Stimulated activated CD4-positive, alpha-beta T cell treated with anti-CD3 and anti-CD28 coated beads, Interleukin-1b, Interleukin-23, amount 100 ng/mL, for 1 hour (primary cell): ENCODE measurements at places on chromosomes 11 and 22.

- no peak for DNase-seq
These were observed 105.0 kb upstream of the SESN3 start for GRCh38 chr11:95335989-95336388.

- DNase-seq, result no peak
These were observed 2.0 kb downstream of the CFL1 start for GRCh38 chr11:65855927-65856363.

DNA sequence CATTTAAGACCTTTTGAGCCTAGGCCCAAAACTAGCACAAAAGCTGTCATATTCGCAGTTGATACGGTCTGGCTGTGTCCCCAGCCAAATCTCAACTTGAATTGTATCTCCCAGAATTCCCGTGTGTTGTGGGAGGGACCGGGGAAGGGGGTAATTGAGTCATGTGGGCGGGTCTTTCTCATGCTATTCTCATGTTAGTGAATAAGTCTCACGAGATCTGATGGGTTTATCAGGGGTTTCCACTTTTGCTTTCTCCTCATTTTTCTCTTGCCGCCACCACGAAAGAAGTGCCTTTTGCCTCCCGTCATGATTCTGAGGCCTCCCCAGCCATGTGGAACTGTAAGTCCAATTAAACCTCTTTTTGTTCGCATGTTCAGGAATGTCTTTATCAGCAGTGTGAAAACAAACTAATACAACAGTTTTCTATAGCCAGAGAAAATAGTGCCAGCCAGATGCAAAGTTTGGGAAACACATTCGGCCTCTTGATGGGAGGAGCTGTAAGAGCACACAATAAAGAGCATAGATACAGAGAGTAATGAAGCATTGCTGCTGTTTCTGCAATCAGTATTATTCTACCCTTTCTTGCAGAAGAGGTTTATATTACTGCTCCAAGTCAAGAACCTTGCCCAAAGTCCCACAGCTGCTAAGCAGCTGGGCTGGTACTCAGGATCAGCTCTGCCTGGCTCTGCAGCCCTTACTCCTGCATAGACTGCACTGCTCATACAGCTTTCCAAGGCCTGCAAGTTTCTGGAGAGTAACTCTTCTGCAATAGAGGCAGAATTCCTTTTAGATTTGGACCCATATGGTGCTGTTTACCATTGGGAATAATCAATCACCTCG lies 2.0 kb upstream of the ZNF195 start:
- no peak for DNase-seq

GRCh38 chr11:14288189-14288935 lies 70.6 kb downstream of the RRAS2 start:
- no peak for DNase-seq

- no peak for DNase-seq
These were observed 2.5 kb upstream of the CD81 start for GRCh38 chr11:2374456-2375201.

- no peak for DNase-seq
These were observed 360.5 kb downstream of the BUD13 start for GRCh38 chr11:116412118-116412889.

DNA sequence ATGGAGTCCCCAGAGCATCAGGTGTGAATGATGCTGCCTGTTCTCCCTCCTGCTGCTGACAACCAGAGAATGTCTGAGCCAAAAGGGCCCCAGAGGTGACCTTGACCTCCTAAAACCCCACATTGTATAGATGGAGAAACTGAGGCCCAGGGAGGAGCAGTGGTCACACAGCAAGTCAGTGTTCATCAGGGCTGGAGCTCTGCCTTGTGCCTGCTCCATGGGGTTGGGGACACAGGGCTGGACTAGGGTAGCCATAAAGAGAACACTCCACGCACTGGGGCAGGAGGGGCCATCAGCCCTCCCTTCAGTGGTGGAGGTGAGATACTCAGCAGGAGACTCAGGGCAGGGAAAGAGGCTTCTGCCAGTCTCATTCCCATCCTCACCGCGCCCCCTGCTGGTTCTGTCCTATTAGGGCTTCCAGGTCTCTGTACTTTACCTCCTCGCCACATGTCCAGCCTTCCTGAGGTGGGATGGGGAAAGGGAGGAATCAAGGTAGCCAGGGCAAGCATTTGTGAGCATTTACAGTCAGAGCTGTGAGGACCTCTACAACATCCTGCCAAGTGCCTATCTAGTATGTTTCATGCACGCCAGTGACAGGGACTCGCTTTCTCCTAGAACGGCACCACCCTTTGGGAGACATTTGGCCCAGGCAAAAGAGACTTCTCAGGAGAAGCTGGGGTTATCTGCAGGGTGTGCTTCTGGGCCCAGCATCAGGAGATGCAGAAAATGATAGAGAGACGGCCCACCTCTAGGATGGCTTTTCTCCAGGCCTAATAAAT lies 43.2 kb downstream of the NEU3 start:
- DNase-seq, result peak; percentile 14

- DNase-seq, result no peak
These were observed 1036.0 kb upstream of the CCDC90B start for GRCh38 chr11:84322211-84322610.

DNA sequence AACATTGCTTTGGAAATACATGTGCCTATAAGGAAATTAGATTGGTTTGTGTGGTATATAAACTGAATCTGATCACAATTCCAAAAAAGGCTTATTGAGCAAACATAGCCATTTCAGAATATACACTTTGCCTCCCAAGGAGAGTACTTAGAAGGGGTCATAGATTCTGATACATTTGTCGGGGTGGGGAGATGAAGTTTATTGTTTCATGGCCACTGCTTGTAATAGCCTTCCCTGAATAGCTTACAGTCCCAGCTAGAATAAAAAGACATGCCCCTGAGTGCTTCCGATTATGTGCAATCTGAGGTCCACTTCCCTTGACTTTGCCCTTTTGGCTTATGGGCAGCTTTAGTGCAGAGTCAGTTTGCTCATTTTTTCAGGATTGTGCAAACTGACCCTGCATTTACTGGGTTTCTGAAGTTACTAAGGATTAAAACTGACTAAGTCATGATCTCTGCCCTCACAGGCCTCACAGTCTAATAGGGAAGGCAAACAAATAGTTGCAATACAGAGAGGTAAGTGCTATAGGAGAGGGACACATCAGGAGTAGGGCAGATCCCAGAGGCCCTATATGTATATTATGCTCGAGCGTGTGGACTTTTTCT lies 184.2 kb downstream of the BLID start:
- DNase-seq, result no peak

DNA sequence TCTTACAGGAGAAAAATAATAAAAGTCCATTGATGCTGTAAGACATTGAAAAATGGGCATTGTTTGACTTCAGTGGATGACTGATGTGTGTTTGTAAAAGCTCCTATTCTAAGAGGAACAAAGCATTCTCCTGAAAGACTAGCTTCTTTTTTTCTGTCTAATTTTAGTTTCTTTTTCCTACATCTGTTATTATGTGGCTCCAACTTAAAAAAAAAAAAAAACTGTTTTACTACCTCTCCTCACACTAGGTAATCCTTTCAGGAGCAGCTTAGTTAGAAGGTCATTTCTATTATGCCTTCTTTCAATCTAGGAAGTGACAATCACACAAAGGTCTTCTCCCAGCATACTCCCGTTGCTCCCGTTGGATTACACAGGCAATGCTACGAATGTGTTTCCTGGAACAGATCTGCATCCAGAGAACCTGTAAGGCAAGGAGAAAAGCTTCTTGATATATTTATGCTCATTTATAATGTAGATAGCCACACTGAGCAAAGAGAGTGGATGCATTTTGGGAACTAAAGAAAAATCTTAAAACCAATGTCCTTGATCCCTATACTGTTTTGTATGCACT lies 595.1 kb upstream of the CCDC179 start:
- no peak for DNase-seq

DNA sequence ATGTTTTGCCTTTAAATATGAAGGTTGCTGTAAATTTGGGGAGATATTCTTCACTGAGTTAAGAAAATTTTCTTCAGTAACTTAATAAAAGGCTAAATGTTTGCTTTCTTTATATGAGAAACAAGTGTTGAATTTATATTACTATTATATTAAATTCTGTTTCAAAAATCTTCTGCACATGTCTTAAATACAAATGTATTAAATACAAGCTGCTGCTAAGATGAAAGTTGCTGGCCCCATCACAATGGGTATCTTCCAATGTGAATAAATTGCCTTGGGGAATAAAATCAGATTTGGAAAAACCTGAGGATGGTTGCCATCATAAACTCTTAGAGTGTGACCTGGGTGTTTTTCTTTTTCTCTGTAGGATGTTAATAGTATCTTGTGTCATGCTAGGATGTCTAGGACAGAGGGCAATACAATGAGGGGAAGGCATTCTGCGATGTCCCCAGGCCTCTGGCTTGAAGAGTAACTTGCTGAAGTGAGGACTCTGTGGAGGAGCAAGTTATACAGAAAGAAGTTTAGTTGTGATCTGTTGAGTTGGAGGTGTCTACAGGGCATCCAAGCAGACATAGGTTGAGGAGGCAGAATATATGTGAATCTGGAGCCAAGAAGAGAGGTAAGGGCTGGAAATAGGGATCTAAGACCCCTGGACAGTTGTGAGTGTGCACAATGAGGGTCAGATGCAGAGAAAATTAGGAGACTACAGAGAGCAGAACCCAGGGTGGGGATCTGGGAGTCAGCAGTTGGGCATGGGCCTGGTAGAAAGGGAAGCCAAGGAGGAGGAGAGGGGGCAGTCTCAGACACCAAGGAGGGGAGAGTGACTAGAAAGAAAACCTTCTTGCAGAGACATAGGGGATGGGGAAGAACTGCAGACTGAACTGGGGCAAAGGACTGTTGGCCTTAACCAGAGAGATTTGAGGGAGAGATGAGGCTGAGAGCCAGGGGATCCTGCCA lies 4.8 kb downstream of the IGLL5 start:
- no peak for DNase-seq

- DNase-seq, result no peak
These were observed 799 bp upstream of the CDC42BPG start for GRCh38 chr11:64845129-64845775.

DNA sequence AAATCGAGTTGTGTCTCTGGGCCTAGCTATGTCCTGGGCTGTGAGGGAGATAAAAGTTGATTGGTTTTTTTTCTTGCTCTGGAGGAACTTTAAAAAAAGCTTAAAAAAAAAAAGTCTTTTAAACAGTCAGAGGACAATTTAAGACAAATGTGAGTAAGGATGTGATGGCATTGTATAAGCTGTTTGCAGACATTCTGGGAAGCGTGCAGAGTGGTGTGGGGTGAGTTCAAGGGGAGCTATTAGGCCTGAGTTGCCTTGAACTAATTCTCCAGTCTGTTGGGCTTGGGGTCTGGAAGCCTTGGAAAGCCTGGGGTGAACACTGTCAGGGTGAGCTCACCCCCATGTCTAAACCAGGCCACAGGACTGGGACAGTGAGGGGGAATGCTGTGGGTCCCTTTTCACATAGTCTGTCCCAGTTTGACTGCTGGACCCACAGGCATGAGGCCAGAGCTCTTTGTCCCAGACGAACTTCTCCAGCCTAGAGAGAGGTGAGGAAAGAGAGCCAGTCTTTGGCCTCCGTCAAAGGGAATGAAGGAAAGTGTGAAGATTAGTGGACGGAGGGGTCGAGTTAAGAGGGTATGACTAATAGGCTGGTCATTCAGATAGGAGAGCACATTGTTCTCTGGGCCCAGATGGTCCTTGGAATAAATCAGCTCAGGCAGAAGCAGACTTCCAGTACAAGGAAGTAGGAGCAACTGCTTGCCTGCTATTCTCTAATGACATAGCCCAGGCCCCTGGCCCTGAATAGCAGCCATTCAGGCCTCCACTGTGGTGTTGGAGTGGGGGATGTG lies 76.4 kb upstream of the NNMT start:
- no peak for DNase-seq

DNA sequence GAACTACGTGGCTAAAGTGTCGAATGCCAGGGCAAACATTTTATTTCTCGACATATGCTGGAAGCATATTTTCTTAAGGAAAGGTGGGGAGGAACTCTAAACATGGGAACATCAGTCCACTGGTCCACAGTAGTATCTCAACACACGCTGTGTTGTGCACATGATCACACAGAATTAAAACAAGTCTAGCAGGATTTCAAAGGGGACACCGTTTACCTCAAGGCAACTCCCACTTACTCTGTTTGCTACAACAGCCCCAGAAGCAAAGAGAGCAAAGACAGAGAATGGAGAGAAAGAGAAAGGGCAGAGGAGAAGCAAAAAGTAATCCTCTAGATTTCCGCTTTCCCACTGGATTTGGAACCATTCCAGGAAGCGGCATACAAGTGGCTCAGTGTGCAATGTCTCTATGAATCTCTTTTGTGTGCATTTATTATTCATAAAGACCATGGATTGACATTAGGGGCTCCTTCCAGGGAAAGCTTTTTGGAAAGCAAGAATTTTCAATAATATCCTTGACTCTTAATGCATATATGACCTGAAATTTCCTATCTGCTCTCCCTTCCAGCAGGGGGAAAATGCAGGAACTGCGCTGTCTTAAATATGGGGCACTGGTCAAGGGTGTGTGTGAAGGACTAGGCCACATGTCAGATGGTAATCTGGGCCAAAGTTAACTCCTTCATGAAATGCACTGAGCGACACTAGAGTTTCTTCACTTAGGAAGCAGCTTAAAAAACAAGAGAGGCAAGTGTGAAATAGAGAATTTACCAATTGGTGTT lies 34.8 kb upstream of the CCDC34 start:
- DNase-seq, result no peak

DNA sequence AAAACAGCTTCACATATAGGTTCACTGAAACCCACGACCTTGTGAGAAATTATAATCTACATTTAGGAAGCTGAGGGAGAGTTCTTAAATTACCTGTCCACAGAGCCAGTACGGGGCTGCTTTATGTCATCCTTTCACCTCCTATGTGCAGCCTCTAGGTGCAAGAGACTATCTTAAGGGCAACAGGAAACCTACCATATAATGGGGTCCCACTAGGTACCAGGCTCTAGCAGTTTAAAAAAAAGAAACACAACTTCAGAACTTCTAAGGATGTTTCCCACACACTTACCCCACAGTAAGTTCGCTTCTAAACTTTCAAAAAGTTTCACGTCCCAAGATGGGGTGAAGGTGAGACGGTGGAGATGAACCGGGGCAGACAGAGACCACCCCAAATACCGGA lies 573 bp downstream of the STK33 start:
- no peak for DNase-seq

GRCh38 chr22:50314455-50315288 lies 7.2 kb upstream of the PLXNB2 start:
- DNase-seq, result peak; percentile 52

DNA sequence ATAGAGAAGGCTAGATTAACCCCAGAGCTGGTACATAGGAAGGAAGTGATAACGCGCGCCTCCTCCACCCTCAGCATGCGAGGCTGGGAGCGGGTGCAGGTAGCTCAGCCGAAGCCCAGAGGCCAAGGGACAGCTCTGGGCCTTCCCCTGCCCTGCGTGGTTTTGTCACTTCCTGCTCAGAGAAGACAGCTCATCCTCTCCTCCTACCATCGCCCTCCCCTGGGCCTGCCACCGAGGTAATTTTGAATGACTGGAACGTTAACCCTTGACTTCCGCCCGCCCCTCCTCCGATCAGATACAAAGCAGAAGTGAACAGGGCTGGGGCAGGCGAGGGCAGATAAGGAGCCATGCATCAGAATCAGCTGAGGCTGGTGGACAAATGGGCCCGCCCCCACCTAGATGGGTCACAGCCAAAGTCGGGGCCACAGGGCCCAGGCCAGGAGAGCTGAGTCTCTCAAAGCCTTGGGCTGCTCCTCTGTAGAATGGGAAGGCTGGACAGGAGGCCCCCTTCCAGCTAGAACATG lies 1.6 kb downstream of the RAC2 start:
- DNase-seq, result peak; percentile 74

- DNase-seq, result no peak
These were observed 28.7 kb downstream of the ZBTB16 start for GRCh38 chr11:114088216-114088615.
